Non-pigmented ciliary epithelial cell (primary cell): ENCODE measurements at places on chromosomes 7 and 10.

DNA sequence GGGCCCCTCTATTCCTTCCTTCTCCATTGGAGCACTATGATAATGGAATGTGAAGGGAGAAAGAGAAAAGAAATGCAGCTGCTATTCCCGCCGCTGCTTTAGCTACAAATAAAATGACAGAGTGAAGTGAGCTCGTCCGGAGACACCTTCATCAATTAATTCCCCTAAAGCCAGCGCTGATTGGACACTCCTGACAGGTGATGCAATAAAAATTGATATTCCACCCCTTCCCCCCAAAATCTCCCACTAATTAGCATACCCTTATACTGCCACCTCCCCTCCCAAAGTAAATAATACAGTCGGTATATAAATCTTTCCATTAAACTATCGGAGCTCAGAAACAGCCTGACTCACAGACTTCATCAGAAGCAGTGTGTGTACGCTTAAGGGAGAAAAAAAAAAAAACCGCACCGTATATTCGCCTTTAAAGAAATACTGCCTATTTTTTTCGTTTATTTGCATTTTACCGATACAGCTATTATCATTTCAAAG, 7.3 kb downstream of the SKIDA1 start:
- DNase-seq, result no peak

- no peak for DNase-seq
Observed at GRCh38 chr10:100996678-100997359, 2.8 kb upstream of the LZTS2 start.

- DNase-seq, result no peak
Observed at GRCh38 chr10:73248259-73248724, 1.2 kb upstream of the DNAJC9 start.

GRCh38 chr7:5332579-5332978, 49.8 kb downstream of the SLC29A4 start:
- DNase-seq, result no peak

DNA sequence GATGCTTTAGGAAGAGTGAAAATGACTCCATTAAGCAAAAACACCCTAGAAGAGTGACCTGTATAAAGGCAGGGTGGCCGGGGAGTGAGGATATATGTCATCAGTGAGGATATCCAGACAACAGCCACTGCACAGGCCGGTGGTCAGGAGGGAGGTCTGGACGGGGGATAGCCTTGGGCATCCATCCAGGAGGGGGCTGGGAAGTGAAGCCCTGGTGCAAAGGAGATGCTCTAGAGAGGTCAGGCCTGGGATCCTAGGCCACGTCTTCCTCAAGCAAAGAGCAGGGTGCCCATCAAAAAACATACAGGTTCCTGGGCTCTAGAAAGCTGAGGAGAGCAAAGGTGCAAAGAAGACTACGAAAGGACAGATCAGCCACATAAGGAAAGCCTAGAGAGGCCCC, 25.6 kb downstream of the FAM171A1 start:
- no peak for DNase-seq

DNA sequence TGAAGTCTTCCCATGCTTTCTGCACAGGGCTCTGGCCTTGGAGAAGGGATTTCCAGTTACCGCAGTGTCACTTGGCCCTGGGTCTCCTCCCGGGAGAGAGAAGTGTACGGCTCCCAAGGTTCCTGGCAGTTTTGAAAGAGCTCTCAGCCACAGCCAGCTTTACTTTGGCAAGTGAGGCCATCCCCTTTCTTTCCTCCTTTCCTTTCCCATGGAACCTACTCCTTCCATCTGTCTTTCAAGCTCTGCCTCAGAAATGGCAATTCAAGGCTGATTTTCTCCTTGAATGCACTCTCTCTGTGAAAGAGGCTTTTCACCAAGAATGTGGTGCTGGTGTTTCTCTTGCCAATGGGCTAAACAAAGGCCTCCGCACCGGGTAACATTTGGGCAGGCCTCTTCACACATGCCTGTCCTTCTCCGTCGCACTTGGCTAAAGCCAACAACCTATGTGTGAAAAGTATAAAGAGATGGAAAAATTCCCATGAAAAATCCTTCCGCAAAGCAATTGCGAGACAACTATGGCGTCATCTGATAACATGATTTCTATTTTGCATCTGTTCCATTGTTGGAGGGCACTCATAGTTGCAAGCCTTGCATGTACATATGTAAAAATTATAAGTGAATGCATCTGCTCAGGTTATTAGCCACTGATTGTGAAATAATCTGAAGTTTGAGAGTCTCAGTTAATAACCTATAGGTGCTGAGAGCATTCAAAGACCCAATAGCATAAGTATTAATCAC, 125.4 kb downstream of the PFKFB3 start:
- DNase-seq, result no peak

DNA sequence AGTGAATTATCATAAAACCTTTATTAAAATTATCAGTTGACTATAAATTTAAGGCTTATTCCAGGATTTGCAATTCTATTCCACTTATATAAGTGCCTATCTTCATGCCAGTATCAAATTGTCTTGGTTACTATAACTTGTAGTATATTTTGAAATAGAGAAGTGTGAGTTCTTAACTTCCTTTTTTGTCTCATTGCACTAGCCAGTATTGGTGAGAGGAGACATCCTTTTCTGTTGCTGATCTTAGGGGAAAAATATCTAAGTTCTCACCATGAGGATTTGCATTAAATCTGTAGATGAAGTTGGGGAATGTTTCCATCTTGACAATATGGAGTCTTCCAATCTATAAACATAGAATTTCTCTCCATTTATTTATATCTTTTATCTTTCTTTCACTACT, 104.2 kb upstream of the MKI67 start:
- no peak for DNase-seq

DNA sequence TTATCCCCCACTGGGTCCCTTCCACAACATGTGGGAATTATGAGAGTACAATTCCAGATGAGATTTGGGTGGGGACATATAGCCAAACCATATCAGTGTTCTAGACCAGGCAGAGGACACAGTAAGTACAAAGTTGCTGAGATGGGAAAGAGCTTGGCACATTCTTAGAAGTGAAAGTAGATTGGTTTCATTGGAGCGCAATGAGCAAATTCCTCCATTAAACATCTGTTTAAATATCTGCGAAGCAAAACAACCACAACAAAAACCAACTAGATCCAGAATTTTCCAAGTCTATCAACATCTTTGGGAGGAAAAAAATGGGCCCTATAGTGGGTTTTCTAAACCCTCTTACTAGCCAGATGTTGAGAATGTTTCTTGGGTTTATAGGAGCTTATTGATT, 80.0 kb upstream of the STEAP1B start:
- no peak for DNase-seq

DNA sequence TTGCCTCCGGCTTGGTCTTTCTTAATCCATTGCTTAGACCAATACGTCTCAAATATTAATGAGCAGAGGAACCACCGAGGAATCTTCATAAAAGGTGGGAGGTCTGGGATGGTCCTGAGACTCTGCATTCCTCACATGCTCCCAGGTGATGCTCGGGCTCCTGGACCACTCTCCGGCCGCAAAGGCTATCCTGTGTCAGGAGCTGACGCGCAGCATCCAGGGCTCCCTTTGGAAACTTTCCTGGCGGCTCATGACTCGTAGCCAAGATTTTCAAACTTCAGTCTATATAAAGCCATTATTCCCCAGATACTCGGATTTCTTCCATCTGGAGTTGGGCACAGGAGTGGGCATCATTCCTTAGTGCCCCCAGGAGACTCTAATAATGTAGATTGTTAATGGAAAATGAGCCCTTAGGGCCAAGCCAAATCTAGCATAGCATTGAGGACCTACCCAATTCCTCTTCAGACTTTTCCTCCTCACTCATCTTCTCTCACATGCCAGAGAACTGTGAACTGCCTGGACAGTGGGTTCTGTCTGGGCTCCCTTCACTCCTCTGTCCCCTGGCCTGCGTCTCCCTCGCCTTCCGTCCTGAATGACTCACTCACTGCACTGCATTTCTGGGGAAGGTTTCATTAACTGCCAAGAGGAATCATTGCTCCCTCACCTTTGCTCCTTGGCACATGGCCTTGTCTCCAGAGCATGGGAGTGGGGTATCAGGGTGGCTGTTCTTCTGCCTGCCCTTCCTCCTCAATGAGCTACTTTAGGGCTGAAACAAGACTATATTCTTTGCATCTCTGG, 89.3 kb downstream of the MKI67 start:
- DNase-seq, result no peak

DNA sequence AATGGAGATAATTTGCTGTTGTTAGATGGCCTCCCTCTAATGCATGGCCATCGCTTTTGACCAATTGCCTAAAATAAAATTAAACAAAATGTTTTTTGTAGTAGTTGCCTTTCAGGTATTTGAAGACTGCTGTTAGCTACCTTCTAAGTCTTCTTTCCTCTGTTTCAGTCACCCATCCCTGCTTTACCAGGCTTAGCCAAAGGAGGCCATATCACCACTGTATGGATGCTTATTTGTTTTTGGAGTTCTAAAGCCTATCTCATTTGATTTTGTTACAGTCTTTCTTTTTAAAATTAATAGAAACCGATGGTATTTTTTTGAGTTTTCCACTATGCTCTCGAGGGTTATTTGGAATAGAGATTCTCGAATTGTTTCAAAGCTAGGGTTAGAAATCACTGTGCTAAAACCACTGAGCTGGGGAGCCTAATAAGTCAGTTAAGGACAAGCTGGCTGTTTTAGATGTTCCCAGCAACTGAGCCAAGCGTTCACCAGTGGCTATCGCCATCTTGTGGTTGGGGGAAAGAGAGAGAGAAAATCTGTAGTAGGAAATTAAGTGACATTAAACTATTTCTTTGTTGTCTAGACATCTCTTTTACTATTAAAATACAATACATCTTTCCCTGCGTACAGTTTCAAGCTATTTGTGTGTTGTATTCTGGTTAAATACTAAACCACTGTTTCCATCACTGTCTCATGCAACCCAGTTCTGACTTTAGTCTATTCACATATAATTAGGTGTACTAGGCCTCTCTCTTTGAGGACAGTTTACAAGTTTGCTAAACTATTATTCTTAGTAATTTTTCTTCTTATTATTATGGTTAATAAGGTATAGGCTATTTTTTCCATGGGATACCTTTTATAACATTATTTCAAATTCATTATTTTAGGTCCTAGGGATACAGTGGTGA, 52.2 kb downstream of the GPR158 start:
- no peak for DNase-seq

- DNase-seq, result no peak
Observed at GRCh38 chr7:157280216-157280841, 56.5 kb upstream of the DNAJB6 start.

- DNase-seq, result no peak
Observed at GRCh38 chr10:132921818-132922807, 20.3 kb downstream of the CFAP46 start.

DNA sequence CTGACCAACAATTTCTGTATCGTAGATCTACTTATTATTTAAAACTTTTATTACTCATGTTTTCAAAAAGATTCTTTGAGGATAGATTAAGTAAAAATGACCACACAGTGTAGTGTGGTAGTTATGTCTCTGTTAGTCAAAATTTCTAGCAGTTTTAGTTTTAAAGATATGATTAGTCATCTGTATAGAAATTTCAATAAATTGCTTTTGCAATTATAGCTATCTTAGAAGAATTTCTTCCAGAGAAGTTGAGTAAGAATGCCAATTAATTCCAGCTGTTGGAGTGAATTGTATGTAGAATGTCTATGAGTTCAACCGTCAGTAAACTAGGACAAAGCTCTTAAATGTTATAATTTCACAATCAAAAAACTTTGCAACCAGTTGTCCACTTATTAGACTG, 229.7 kb downstream of the CDK14 start:
- peak; percentile 36 for DNase-seq

DNA sequence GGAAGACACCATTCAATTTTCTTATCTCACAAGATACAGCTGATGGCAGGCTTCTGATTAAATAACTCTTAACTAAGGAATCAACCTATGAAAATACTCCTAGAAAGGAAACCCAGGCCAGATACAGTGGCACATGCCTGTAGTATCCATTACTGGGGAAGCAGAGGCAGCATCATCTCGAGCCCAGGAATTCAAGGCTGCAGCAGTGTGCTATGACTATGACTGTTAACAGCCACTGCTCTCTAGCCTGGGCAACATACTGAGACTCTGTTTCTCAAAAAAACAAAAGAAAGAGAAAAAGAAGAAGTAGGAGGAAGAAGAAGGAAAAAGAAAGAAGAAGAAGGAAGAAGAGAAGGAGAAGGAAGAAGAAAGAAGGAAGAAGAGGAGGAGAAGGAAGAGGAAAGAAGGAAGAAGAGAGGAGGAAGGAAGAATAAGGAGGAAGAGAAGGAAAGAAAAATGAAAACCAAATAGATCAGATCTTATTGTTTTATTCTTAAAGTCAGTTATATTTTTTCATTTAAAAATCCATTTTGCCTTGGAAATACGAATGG, 18.0 kb downstream of the DPY19L1 start:
- DNase-seq, result no peak

- DNase-seq, result no peak
Observed at GRCh38 chr7:101891936-101892640, 74.7 kb downstream of the CUX1 start.

DNA sequence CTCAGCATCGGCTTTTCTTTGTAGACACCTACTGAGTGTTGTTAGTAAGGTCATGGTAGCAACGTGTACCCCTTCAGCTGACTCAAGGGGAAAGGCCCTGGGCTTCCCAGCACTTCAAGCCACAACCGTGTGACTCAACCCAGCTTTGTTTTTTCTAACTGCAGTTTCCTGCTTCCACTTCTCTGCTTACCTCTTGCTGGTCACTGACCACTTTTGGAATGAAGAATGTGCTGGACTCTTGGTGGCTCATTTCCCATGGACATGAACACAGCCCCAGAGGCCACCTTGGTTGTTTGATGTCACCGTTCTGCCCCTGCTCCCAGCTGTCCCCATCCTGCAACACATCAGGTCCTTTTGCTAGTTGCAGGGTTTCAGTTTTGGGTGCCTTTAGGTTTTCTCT, 69.5 kb upstream of the ZNF438 start:
- peak; percentile 80 for DNase-seq

GRCh38 chr7:135980665-135981180, 3.6 kb upstream of the MTPN start:
- DNase-seq, result no peak

GRCh38 chr7:114598946-114599345, 184.3 kb downstream of the FOXP2 start:
- no peak for DNase-seq

DNA sequence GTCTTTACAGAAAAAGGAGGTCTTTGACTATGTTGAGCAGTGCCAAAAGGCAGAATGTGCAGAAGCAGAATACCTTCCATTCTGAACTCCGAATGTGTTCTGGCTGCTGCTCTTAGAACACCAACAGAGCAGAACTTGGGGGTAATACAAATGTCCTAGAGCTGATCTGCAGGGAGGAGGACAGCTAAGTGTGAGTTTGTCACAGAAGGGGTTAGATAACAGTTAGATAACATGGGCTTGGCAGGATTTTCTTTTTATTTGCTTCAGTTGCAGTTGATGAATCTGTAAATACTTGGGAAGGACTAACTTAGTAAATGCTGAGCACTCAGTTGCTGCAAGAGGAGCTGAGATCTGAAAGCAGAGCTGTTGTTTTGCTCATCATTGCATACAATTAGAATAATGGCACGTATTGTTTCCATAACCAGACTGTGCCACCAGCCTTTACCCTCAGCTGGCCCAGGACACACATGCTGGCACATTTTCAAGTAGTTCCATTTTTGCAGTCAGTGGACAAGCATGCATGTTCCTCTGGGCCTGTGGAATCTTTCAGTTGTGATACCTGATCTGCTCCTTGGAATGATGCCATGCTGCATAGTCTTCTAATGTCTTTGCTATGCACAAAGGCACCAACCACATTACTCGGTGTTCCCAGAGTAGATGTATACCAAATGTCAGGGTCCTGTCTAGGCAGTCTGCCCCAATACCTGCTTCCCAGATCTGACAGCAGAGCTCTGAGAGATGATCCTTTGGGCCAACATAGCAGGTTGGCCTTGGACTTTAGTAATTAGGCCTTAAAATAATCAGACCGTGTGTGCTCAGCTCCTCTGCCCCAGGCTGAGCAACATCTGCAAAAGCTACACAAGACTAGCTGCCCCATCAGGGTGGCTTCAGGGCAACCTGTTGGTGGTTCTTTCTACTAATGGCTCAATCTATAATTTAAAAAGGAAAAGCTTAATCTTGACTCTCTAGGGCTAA, 55.7 kb downstream of the GSDME start:
- DNase-seq, result peak; percentile 91
